ENCODE measurements at places on chromosomes 13 and 19. TPM values are rescaled to one million over a fixed set of nuclear protein-coding genes. Genes with fewer than 3 reads are reported as not detected.

Gene LCP1
- 948 TPM for total RNA-seq

Gene ZNF667
- total RNA-seq, result 2.0 TPM

Gene C5AR2
- total RNA-seq, result 0.22 TPM

Gene NLRP5
- not detected for total RNA-seq

GRCh38 chr13:42041011-42041683 is 7.3 kb upstream of the DGKH start:
- peak; percentile 35 for DNase-seq

GRCh38 chr13:45280751-45281634 is 60.0 kb downstream of the TPT1 start:
- peak; percentile 31 for DNase-seq

DNA sequence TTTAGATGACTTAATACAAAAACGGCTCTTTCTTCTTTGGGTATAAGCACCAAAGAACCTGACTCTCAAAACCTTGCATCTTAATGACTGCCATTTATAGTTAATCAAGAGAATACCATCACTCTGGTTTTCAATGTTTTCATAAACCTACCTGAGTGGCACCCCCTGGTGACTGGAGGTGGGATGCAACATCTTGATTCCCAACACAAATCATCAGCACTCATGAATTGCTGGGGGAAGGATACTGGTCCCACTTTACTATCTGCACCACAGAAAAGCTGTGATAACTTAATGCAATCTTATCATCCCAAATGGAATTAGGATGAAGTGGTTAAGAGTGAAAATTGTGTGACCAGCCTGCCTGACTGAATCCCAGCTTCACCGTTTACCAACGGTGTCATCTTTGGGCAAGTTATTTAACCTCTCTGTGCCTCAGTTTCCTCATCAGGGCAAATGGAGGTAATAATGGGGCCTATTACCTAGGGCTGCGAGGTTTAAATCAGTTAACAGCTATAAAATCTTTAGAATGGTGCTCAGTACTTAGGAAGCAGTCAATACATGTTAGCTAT is 366.4 kb downstream of the KLF12 start:
- no peak for DNase-seq

- DNase-seq, result no peak
These were observed 46.0 kb downstream of the PDCD5 start for GRCh38 chr19:32626969-32627368.
